ENCODE measurements at places on chromosomes 12 and 14. TPM values are rescaled to one million over a fixed set of nuclear protein-coding genes. Genes with fewer than 3 reads are reported as not detected.

The SMOC1 gene
- polyA plus RNA-seq, result 1.4 TPM

The NUDT4 gene
- polyA plus RNA-seq, result 126 TPM

The TGFB3 gene
- polyA plus RNA-seq, result 177 TPM

The CLEC4E gene
- 0.30 TPM for polyA plus RNA-seq

The ESR2 gene
- 2.5 TPM for polyA plus RNA-seq

The PIWIL1 gene
- 0.08 TPM for polyA plus RNA-seq

The HPD gene
- polyA plus RNA-seq, result not detected

The CLEC9A gene
- 2.5 TPM for polyA plus RNA-seq

The DNAJC22 gene
- 6.4 TPM for polyA plus RNA-seq
